ENCODE measurements at places on chromosomes 5 and 9. TPM values are rescaled to one million over a fixed set of nuclear protein-coding genes. Genes with fewer than 3 reads are reported as not detected.

Gene TAS2R1
- not detected for total RNA-seq

Gene FAM78A
- total RNA-seq = under 0.01 TPM

Gene CBY3
- total RNA-seq = not detected

Gene HAPLN1
- total RNA-seq = not detected

Gene CREBRF
- total RNA-seq = 19.7 TPM

Gene SEC61B
- total RNA-seq = 104 TPM

Gene TPPP
- 2.6 TPM for total RNA-seq

Gene MAPKAP1
- 91.8 TPM for total RNA-seq

- H3K36me3 ChIP-seq = no peaks in the 10 kb centered on the region
- H3K4me3 ChIP-seq = no peak overlapping the region
- DNase-seq = no peak
- no peak overlapping the region for H3K27ac ChIP-seq
Measured at GRCh38 chr9:92064711-92065110, 50.5 kb downstream of the SPTLC1 start.

GRCh38 chr9:100554935-100555401 lies 22.9 kb upstream of the CAVIN4 start:
- H3K36me3 ChIP-seq = no peaks in the 10 kb centered on the region
- no peaks in the 10 kb centered on the region for H3K4me1 ChIP-seq
- no peaks in the 10 kb centered on the region for H3K27me3 ChIP-seq
- no peak overlapping the region for H3K27ac ChIP-seq
- DNase-seq = no peak

GRCh38 chr5:163248333-163248732 lies 189.1 kb upstream of the CCNG1 start:
- H3K4me1 ChIP-seq = peaks cover 5% of the 10 kb centered on the region
- no peak overlapping the region for H3K27ac ChIP-seq
- no peak overlapping the region for H3K4me3 ChIP-seq
- peak; percentile 16 for DNase-seq

GRCh38 chr5:116359592-116359991 lies 215.0 kb downstream of the SEMA6A start:
- peaks cover 13% of the 10 kb centered on the region for H3K4me1 ChIP-seq
- no peak overlapping the region for H3K27ac ChIP-seq
- no peaks in the 10 kb centered on the region for H3K36me3 ChIP-seq
- no peak overlapping the region for H3K4me3 ChIP-seq

DNA sequence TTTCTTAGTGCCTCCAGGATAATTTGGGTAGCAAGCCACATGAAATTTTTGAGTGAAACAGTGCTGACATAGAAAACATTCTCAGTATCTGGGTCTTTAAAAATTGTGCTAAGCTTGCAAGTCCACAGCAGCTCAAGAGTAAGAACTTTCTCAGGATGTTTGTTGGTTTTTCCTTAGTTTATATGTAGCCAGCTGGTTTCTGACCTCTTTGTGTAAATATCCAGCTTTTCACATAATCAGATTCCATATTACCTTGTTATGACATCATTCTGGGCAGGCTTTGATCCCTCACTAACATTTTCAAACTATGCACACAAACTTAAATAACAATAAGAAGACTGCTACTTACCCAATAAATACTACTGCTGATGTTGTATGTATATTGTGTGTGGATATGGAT lies 82.9 kb upstream of the VCAN start:
- no peak overlapping the region for H3K27ac ChIP-seq
- peak; percentile 13 for DNase-seq
- peaks cover 13% of the 10 kb centered on the region for H3K4me1 ChIP-seq

GRCh38 chr9:86550401-86550800 lies 196.2 kb upstream of the TUT7 start:
- no peaks in the 10 kb centered on the region for H3K27me3 ChIP-seq
- H3K4me3 ChIP-seq = no peak overlapping the region
- H3K36me3 ChIP-seq = no peaks in the 10 kb centered on the region
- H3K27ac ChIP-seq = no peak overlapping the region
- H3K4me1 ChIP-seq = no peaks in the 10 kb centered on the region
- DNase-seq = no peak

DNA sequence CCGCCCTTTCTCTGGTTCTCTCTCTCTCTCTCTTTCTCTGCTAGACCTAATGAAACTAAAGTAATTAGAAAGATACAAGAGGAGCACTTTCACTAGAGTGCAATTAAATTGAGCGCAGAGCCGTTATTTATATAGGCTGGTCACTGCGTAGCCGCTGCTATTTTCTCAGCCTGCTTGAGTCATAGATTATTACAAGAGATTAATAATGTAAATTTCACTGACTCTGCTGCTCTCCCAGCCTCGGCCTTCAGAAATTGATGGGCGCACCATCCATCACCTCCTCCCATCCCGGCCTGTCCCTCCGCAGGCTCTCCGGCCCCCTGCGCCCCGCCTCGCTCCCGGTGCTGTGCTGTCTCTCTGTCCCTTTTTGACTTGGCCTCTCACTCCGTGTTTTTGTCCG lies 268.0 kb upstream of the MVB12B start:
- no peaks in the 10 kb centered on the region for H3K4me1 ChIP-seq
- no peak overlapping the region for H3K27ac ChIP-seq
- no peak overlapping the region for H3K4me3 ChIP-seq
- H3K36me3 ChIP-seq = no peaks in the 10 kb centered on the region
- no peaks in the 10 kb centered on the region for H3K27me3 ChIP-seq

DNA sequence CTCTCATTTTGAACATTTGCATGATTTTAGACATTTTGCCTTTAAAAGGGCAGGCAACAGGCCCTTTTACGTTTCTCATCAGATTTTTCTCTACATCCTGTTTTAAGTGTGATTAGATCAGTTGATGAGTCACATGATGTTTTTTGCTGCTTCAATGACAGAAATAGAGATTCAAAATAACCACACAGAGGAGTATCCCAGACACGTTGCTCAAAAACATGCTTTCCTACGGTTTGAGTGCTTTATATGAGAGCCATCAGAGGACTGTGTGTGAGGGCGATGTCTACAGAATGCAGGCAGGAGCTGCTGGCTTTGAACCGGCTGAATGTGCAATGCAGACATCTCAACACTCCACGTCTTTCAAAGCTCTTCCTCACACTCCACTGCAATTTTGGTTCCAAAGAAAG lies 42.1 kb downstream of the OTULIN start:
- H3K4me1 ChIP-seq = no peaks in the 10 kb centered on the region
- no peak overlapping the region for H3K27ac ChIP-seq
- no peak overlapping the region for H3K4me3 ChIP-seq
- peaks cover 5% of the 10 kb centered on the region for H3K36me3 ChIP-seq
- no peaks in the 10 kb centered on the region for H3K27me3 ChIP-seq

DNA sequence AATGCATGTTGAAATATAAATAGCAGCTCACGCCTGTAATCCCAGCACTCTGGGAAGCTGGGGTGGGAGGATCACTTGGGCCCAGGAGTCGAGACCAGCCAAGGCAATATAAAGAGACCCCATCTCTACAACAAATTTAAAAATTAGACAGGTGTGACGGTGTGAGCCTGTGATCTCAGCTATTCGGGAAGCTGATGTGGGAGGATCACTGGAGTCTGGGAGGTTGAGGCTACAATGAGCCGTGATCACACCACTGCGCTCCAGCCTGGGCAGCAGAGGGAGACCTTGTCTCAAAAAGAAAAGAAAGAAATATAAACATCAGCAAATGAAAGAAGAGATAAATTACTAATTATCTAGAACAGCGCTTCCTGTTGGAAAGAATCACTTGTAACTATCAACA lies 105.0 kb downstream of the MAPKAP1 start:
- H3K4me1 ChIP-seq = peaks cover 13% of the 10 kb centered on the region
- no peak overlapping the region for H3K4me3 ChIP-seq
- H3K27ac ChIP-seq = no peak overlapping the region
- H3K27me3 ChIP-seq = no peaks in the 10 kb centered on the region
- H3K36me3 ChIP-seq = no peaks in the 10 kb centered on the region

DNA sequence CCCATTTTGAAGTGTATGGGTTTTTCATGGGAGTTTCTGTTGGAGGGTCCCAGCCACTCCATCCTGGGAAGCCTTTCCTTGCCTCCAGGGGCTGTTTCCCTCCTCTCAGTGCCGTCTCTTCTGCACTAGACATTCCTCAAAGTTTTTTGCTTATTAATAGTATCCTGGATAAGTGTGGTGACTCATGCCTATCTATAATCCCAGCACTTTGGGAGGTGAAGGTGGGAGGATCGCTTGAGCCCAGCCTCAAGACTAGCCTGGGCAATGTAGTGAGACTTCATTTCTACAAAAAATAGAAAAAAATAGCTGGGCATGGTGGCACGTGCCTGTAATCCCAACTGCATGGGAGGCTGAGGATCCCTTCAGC lies 43.1 kb downstream of the RALGPS1 start:
- no peaks in the 10 kb centered on the region for H3K36me3 ChIP-seq
- H3K27me3 ChIP-seq = no peaks in the 10 kb centered on the region
- no peak for DNase-seq
- no peak overlapping the region for H3K4me3 ChIP-seq
- H3K27ac ChIP-seq = no peak overlapping the region

DNA sequence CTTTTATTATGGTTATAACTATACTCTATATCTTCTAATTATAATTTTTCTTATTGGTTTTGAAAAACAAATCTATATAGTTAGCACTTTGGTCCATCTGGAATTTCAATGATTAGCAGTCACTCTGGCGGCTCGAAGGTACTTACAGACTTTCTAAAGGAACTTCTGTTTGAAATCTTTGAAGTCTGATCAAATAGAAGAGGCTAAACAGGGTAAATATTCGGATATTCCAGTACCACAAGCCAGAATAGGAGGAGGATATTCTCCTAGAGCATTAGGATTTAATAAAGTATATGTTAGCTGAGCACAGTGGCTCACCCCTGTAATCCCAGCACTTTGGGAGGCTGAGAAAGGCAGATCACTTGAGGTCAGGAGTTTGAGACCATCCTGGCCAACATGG lies 38.7 kb upstream of the HSD17B3 start:
- H3K4me1 ChIP-seq = peaks cover 19% of the 10 kb centered on the region
- H3K27ac ChIP-seq = no peak overlapping the region
- H3K27me3 ChIP-seq = no peaks in the 10 kb centered on the region
- DNase-seq = no peak
- no peaks in the 10 kb centered on the region for H3K36me3 ChIP-seq

GRCh38 chr5:103435136-103435889 lies 127.3 kb downstream of the NUDT12 start:
- no peaks in the 10 kb centered on the region for H3K36me3 ChIP-seq
- no peak overlapping the region for H3K27ac ChIP-seq
- H3K4me1 ChIP-seq = peaks cover 6% of the 10 kb centered on the region
- no peaks in the 10 kb centered on the region for H3K27me3 ChIP-seq
- H3K4me3 ChIP-seq = no peak overlapping the region

GRCh38 chr5:143206196-143207053 lies 197.1 kb downstream of the NR3C1 start:
- no peak for DNase-seq
- no peaks in the 10 kb centered on the region for H3K36me3 ChIP-seq
- H3K27ac ChIP-seq = no peak overlapping the region
- no peaks in the 10 kb centered on the region for H3K27me3 ChIP-seq
- no peaks in the 10 kb centered on the region for H3K4me1 ChIP-seq

- no peaks in the 10 kb centered on the region for H3K4me1 ChIP-seq
- DNase-seq = no peak
- no peak overlapping the region for H3K4me3 ChIP-seq
- no peaks in the 10 kb centered on the region for H3K27me3 ChIP-seq
Measured at GRCh38 chr9:96758845-96759673, 18.8 kb downstream of the ZNF510 start.

- no peaks in the 10 kb centered on the region for H3K36me3 ChIP-seq
- H3K4me1 ChIP-seq = peaks cover 21% of the 10 kb centered on the region
- H3K4me3 ChIP-seq = no peak overlapping the region
Measured at GRCh38 chr5:133910571-133910970, 57.9 kb downstream of the C5orf15 start.

DNA sequence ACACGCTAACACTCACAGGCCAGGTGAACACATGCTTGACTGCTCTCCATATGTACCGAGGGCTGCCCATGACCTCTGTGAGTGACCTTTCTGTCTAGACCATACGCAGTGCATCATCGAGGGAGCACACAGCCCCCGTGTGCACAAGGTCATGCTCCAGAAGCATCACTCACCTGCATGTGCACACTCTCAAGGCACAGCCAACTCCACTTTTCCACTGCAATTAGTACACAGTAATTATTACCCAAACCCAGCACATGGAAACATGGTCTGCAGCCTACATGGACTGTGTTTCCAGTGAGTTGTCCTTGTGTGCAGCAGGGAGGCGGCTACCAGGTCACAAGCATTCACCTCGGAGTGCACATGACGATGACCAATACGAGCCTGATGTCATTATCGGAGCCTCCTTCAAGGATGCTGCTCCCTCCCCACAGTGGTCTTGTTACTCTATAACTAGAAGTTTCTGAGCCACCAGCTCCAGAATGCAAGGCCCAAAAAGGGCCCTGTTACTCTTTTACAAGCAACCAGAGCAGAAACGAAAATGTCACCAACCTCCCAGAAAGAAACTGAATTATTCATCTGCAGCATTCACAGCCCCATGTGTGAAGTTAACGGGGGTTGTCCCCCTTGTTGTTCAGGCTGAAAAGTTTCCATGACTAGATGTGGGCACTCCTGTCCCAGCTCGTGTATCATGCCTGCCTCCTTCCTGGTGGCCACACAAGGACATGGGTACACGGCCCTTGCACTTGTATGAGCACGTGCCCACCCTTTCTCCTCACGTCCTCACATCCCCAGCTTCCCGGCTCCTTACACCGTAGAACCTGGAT lies 31.2 kb downstream of the SEMA4D start:
- no peaks in the 10 kb centered on the region for H3K36me3 ChIP-seq
- no peak for DNase-seq
- H3K4me3 ChIP-seq = no peak overlapping the region
- H3K27ac ChIP-seq = no peak overlapping the region

DNA sequence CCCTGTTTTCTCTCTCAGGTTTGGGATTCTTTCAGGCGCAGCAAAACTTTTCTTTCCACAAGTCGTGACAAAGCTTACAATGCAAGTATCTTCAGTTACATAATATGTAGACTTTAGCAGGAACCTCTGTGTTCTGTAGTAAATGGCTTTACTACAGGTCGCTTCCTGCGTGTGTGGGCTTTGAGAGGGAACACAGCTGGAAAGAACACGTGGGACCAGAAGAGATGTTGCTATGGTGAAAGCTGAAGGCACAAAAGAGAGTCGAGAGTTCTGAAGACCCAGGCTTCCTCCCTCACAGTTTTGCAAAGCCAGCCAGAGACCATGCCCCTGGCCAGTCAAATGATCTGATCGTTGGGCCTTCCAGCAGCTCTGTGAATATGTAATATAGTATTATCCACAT lies 4.0 kb downstream of the ANKRD55 start:
- H3K27me3 ChIP-seq = no peaks in the 10 kb centered on the region
- H3K4me3 ChIP-seq = no peak overlapping the region
- H3K4me1 ChIP-seq = no peaks in the 10 kb centered on the region
- H3K27ac ChIP-seq = no peak overlapping the region
- DNase-seq = no peak

GRCh38 chr5:1801967-1802295 lies 724 bp downstream of the NDUFS6 start:
- H3K27ac ChIP-seq = peak overlapping the region; percentile 63
- H3K4me3 ChIP-seq = no peak overlapping the region
- no peak for DNase-seq
- peaks cover 30% of the 10 kb centered on the region for H3K4me1 ChIP-seq
- no peaks in the 10 kb centered on the region for H3K27me3 ChIP-seq

- DNase-seq = no peak
- no peaks in the 10 kb centered on the region for H3K27me3 ChIP-seq
- no peak overlapping the region for H3K4me3 ChIP-seq
Measured at GRCh38 chr9:27184556-27185351, 75.7 kb downstream of the TEK start.

Data from body of pancreas (tissue), 4 donors.